GM12878 (cell line): ENCODE measurements at places on chromosomes 3 and 15. TPM values are rescaled to one million over a fixed set of nuclear protein-coding genes. Genes with fewer than 3 reads are reported as not detected.

Gene ZPLD1
- polyA plus RNA-seq: 0.06 TPM in 1 of 2 replicates, not detected in the other

- DNase-seq: no peak
These were observed 757.6 kb downstream of the GBE1 start for GRCh38 chr3:81003817-81004216.

Gene SLC15A2
- 0.98 and 1.2 TPM in 2 replicates for polyA plus RNA-seq

DNA sequence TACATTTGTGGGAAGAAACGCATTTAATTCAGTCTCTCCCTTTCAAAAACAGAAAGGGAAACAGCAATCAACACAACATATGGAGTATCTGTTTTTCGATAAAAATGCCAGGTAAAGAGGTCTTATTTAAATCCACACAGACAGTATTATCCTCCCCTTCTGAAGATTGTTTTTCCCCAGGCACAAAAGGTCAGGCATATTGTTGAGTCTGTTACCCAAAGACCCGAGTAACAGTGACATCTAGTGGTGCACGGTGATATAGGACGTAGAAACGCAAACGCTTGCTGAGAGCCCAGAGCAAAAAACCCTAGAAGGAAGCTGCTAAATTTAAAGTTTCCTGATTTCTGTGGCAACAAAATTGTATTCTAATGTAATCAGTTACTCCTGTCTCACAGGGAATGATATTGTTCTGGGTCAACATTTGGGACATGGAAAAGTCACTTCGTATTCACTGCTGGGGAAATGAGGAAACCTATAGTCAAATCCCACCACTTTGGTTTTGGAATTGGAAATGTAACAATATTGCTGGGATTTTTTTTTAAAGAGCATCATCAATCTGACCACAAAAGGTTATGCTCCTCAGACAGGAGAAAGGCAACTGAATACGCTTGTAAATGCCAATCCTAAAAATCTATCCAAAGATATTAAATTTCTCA, 312.7 kb upstream of the CCDC54 start:
- peak; percentile 25 for DNase-seq

DNA sequence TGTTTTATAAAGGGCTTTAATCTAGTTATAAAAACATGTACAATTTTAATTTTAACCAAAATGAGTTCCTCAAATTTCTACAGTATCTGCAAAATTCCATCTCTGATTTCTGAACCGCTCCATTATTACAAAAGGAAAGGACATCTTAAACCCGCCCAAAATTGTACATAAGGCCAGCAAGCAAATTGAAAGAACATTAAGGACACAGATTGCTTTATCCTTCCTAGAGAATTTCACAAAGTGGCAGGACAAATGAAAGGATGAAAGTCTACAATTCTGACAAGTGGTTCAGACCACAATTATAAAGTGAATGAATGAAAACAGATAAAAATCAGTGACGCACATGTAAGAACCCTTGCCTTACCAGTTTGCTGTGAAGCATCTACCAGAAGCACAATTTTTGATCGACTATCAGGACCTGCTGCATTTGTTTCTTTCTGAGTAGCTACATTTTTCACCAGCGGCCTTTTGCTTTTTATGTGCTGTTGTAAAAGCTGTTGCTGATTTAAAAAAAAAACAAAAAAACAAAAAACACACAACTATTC, 13.6 kb downstream of the SECISBP2L start:
- DNase-seq: no peak

Gene LHFPL4
- 0.15 TPM in 1 of 2 replicates, not detected in the other for polyA plus RNA-seq

- no peak for DNase-seq
These were observed 6.4 kb downstream of the CADM2 start for GRCh38 chr3:84965141-84965540.

GRCh38 chr3:190695225-190695624, 167.3 kb downstream of the GMNC start:
- no peak for DNase-seq

GRCh38 chr3:154178172-154178571, 57.0 kb downstream of the ARHGEF26 start:
- no peak for DNase-seq

DNA sequence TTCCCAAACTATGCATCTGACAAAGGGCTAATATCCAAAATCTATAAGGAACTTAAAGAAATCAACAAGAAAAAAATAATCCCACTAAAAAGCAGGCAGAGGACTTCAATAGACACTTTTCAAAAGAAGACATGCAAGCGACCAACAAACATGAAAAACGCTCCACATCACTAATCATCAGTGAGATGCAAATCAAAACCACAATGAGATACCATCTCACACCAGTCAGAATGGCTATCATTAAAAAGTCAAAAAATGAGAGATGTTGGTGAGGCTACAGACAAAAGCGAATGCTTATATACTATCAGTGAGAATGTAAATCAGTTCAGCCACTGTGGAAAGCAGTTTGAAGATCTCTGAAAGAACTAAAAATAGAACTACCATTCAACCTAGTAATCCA, 20.2 kb downstream of the CFAP44 start:
- peak; percentile 5 for DNase-seq

- DNase-seq: no peak
These were observed 57.2 kb downstream of the SNX4 start for GRCh38 chr3:125462722-125463299.
